ENCODE measurements at places on chromosomes 16 and 17. TPM values are rescaled to one million over a fixed set of nuclear protein-coding genes. Genes with fewer than 3 reads are reported as not detected.
A peak's percentile ranks its signal among the peaks of the same experiment; 100 is the strongest.

GRCh38 chr16:81492965-81493754 is 48.6 kb downstream of the CMIP start:
- no peaks in the 10 kb centered on the region for H3K36me3 ChIP-seq
- no peaks in the 10 kb centered on the region for H3K27me3 ChIP-seq

Gene PLXDC1
- 31.8 TPM for total RNA-seq

DNA sequence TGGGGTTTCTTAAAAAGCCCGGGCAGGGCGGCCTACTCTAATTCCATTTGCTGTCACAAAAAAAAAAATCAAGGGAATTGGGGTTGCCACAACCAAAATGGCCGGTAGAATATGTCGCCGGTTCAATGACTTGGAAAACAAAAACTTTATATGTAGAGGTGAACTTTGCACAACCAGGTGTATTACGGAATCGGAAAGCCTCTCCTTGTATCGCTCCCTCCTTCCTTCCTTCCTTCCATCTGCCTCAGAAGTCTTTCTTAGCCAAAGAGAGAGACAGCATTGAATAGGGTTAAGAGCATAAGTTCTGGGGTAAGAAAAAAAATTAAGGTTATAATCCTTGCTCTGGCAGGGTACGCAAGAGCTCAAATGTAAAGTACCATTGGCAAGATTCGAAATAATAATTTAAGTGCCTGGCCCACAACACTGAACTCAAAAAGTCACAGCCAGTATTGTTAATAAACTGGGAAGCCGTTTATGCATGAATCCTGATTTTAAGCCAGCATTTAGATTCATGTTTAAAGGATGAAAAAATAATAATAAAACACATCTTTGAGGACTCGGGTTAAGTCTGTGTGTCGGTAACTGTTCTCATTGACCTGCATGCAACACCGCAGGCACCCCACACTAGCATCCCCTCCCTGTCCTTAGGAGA is 522 bp upstream of the GLG1 start:
- peaks cover 39% of the 10 kb centered on the region for H3K4me1 ChIP-seq
- no peaks in the 10 kb centered on the region for H3K27me3 ChIP-seq
- H3K27ac ChIP-seq, result peak overlapping the region; percentile 91
- H3K36me3 ChIP-seq, result no peaks in the 10 kb centered on the region
- DNase-seq, result no peak

DNA sequence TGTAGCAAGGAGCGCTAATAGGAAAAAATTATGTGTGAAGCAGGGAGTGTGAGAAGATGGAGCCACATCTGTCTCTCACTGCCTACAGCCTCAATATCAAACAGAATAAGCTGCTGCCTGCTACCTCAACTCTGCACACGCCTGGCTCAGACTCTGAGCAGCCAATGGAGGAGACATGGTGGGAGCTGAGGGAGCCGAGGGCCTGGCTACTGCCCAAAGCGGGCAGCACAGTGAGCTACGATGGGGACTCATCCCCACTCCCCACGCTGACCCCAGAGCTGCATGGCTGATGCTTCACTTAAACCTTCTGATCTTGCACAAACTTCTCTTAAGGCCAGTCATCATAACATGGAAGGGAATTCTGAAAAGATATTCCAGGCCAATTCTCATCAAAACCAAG is 11.1 kb upstream of the FLYWCH2 start:
- H3K36me3 ChIP-seq, result no peaks in the 10 kb centered on the region
- H3K4me3 ChIP-seq, result no peak overlapping the region
- H3K27me3 ChIP-seq, result no peaks in the 10 kb centered on the region
- DNase-seq, result no peak

GRCh38 chr17:51261024-51261963 is 948 bp downstream of the UTP18 start:
- peaks cover 34% of the 10 kb centered on the region for H3K4me1 ChIP-seq
- peaks cover 29% of the 10 kb centered on the region for H3K36me3 ChIP-seq
- no peak for DNase-seq
- peak overlapping the region; percentile 89 for H3K4me3 ChIP-seq
- H3K27me3 ChIP-seq, result no peaks in the 10 kb centered on the region

DNA sequence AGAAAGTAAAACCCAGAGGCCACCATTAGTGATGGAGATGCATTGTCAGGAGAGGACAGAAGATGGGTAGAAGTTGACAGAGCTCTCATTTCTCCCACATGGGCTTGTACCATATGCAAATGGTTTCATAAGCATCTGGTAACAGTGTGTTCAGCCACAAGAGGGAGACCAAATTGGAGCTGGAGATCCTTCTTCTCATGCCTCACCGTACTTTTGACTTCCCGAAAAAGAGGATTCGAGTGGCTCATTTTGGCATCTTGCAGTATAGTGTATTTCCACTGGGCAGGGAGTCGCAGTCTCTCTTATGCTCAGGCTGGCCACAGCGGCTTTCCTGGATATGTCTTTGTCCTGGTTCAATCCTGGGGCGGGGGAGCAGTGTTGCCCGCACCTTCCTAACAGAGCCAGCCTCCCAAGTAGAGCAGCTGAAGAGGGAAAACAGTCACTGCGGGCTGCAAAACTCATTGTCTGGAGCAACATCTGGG is 23.8 kb downstream of the TBC1D3B start:
- no peak overlapping the region for H3K4me3 ChIP-seq
- no peak for DNase-seq
- no peaks in the 10 kb centered on the region for H3K36me3 ChIP-seq
- no peaks in the 10 kb centered on the region for H3K4me1 ChIP-seq
- no peak overlapping the region for H3K27ac ChIP-seq

GRCh38 chr16:13245713-13246377 is 344.4 kb downstream of the SHISA9 start:
- no peak for DNase-seq
- H3K4me3 ChIP-seq, result no peak overlapping the region
- no peaks in the 10 kb centered on the region for H3K27me3 ChIP-seq

- H3K4me1 ChIP-seq, result no peaks in the 10 kb centered on the region
- no peak overlapping the region for H3K27ac ChIP-seq
- H3K27me3 ChIP-seq, result no peaks in the 10 kb centered on the region
- H3K4me3 ChIP-seq, result no peak overlapping the region
- DNase-seq, result no peak
- H3K36me3 ChIP-seq, result no peaks in the 10 kb centered on the region
Measured at GRCh38 chr17:252456-252855, 71.0 kb upstream of the DOC2B start.

Gene KRTAP1-4
- total RNA-seq, result not detected

DNA sequence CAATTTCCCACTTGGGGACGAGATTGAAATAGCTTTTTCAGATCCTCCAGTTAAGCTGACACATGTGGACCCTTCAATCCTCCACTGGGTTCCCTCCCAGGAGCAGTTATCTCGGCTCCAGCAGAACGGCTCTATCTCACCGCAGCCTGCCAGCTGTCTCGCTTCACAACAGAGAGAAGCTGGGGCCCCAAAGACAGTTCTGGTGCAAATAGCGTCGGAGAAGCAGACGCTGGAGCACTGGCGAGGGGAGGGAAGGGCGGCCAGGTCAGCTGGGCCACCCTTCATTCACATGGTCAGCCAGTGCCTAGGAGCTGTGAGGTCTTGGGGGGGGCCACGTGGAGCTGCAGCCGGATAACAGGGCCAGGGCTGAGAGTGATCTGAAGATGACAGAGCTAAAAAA is 141.3 kb upstream of the SDK2 start:
- no peak for DNase-seq
- H3K27me3 ChIP-seq, result no peaks in the 10 kb centered on the region
- H3K4me1 ChIP-seq, result no peaks in the 10 kb centered on the region
- no peaks in the 10 kb centered on the region for H3K36me3 ChIP-seq
- no peak overlapping the region for H3K4me3 ChIP-seq

- no peak for DNase-seq
- H3K36me3 ChIP-seq, result no peaks in the 10 kb centered on the region
- no peak overlapping the region for H3K4me3 ChIP-seq
- H3K4me1 ChIP-seq, result no peaks in the 10 kb centered on the region
- H3K27me3 ChIP-seq, result no peaks in the 10 kb centered on the region
Measured at GRCh38 chr16:7839568-7839967, 506.9 kb downstream of the RBFOX1 start.

- H3K36me3 ChIP-seq, result peaks cover 7% of the 10 kb centered on the region
- H3K4me3 ChIP-seq, result no peak overlapping the region
- H3K4me1 ChIP-seq, result peaks cover 47% of the 10 kb centered on the region
- peak overlapping the region; percentile 46 for H3K27ac ChIP-seq
- H3K27me3 ChIP-seq, result no peaks in the 10 kb centered on the region
Measured at GRCh38 chr17:82236142-82236971, 7.5 kb downstream of the SLC16A3 start.

DNA sequence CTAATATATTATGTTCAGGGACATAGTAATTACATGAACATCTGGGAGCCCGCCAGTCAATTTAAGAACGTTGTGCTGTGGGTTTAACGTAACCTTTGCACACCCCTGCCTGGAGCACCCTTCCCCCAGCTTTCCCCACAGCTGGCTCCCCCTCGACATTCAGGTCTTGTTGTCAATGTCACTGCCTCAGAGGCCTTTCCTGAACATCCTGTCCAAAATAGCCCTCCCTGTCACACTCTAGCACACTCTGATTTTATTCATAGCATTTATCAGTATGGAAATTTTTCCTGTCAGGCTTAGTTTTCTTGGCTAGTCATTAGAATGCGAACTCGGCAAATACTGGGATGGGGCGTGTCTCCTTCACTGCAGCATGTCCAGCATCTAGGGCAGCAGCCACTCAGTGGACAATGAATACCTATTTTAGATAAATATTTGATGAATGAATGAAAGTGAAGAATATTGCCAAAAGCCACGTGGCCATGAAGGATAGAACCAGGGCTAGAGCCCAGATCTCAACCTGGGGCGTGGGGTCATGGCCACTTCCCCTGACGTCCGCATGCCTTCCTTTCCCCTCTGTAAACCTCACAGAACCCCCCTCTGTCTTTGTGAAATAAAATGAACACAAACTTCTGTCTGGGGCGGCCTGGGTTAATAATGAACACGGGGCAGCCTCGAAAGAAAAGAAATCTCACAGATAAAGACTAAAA is 10.5 kb downstream of the PIK3R6 start:
- no peak overlapping the region for H3K4me3 ChIP-seq
- H3K36me3 ChIP-seq, result no peaks in the 10 kb centered on the region
- H3K4me1 ChIP-seq, result no peaks in the 10 kb centered on the region
- no peak for DNase-seq

DNA sequence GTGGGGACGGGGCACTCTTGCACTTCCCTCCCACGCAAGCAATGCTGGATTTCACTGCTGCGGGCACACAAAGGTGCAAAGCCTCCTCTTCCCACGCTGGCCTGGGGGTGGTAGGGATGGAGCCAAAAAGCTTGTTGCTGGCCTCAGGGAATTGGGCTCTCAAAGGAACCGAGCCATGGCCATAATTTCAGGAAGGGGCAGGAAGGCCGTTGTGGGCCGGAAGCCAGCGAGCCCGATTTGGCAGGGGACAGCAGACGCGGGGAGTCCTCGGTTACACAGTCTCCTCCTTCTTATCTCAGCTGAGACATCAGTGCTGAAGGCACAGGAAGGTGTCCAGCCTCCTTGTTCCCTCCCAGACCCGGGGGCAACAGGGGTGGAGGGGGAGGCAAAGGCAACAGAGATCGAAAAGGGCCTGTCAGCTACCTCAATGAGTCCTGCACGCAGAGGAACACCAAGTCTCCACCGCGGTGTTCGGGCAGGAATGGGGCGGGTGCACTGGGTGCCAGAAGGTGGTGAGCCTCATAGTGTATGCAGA is 59.5 kb downstream of the SLFN11 start:
- no peaks in the 10 kb centered on the region for H3K27me3 ChIP-seq
- peak overlapping the region; percentile 70 for H3K4me3 ChIP-seq
- H3K36me3 ChIP-seq, result no peaks in the 10 kb centered on the region
- peak overlapping the region; percentile 73 for H3K27ac ChIP-seq
- DNase-seq, result peak; percentile 15

Gene TM4SF5
- not detected for total RNA-seq

Gene TMIGD1
- not detected for total RNA-seq

GRCh38 chr16:3922241-3922640 is 41.7 kb upstream of the CREBBP start:
- no peaks in the 10 kb centered on the region for H3K4me1 ChIP-seq
- no peak overlapping the region for H3K4me3 ChIP-seq
- DNase-seq, result no peak
- H3K36me3 ChIP-seq, result no peaks in the 10 kb centered on the region

Gene TEX14
- total RNA-seq, result 0.54 TPM

DNA sequence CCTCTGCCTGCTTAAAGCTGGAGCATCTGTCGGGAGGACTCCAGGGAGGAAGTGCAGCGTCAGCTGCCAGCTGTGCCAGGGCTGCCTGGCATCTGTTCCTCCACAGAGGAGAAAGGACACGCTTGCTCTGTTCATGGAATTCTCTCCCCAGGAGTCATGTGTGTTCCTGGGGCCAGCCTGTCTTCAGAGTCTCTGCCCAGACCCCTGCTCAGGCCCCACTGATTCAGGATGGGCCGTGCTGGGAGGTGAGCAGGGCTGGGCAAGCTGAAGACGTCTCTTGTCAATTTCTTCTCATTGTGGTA is 24.2 kb downstream of the CRISPLD2 start:
- no peaks in the 10 kb centered on the region for H3K36me3 ChIP-seq
- no peak overlapping the region for H3K4me3 ChIP-seq
- H3K4me1 ChIP-seq, result no peaks in the 10 kb centered on the region
- no peak overlapping the region for H3K27ac ChIP-seq
- no peaks in the 10 kb centered on the region for H3K27me3 ChIP-seq

Gene LAT
- total RNA-seq, result 476 TPM

All from naive thymus-derived CD4-positive, alpha-beta T cell (primary cell).